Mucosa of descending colon (tissue), 3 donors: ENCODE measurements at places on chromosomes 4 and X.

GRCh38 chr4:183192571-183192970 is 93.5 kb downstream of the WWC2 start:
- no peak for DNase-seq

DNA sequence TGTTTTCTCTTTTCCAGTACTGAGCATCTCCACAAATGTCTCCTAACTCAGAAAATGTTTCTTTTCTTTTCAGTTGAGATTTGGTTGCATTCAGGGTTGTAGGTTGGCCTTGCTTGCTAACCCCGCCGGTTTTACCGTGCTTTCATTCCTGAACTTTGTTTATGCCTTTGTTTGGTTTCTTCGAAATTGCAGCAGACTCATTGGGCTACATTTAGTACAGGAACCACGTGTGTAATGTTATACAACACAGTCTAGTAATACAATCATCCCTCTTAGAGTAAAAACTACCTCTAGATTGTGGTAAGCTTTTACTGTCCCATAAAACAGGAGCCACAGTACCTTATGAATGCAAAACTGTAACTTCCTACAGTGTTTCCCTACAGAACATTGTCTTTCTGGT is 57.9 kb downstream of the CCKAR start:
- DNase-seq = no peak

DNA sequence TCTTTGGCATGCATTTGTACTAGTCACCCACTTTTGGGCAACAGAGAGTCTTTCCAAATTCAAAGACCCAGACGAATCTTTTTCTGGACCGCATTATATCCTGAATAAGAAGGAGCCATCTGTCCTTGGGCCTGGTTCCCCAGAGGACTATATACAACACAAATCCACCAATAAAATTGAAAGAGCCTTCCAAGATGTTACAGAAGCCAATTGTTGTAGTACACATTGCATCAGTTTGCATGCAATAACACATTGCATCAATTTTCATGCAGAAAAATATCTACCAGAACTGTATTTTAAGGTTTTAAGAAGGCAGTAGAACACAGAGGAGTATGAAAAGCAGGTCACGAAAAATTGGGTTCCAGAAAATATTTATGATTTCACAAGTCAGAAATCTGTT is 203.2 kb downstream of the HTR2C start:
- no peak for DNase-seq

DNA sequence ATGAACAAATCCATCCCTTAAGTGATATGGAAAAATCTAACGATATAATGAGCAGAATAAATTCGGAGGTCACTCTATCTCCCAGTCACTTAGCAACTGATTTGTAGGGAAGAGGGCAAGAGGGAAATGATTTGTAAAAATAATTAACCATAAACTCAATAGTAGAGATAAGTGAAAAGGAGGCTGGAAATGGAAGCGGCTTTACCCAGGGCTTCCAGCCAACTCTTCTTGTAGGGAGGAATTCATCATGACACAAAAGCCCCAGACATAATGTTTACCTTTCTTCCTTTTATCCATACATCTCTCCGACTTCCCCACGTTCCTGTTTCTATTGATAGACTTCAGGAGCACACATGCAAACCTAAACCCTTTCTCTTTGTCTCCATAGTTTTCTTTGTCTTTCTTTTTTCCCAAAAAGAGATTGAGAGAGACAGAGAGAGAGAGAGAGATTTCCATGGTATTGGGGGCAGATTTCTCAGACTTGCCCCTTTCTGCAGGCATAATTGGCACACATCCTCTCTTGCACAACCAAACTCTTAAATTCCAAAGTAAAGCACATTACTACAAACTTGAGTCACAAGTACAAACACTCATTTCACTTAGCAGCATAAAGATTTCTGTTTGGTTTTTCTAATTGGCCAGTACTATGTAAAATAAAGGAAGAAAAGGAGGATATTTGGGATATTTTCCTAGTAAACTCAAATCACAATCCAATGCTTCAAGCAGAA is 140.9 kb downstream of the MAPK10 start:
- no peak for DNase-seq

GRCh38 chr4:65416891-65417290 is 253.4 kb downstream of the EPHA5 start:
- DNase-seq = peak; percentile 50

- DNase-seq = no peak
Observed at GRCh38 chr4:72311291-72311690, 257.7 kb downstream of the ADAMTS3 start.

DNA sequence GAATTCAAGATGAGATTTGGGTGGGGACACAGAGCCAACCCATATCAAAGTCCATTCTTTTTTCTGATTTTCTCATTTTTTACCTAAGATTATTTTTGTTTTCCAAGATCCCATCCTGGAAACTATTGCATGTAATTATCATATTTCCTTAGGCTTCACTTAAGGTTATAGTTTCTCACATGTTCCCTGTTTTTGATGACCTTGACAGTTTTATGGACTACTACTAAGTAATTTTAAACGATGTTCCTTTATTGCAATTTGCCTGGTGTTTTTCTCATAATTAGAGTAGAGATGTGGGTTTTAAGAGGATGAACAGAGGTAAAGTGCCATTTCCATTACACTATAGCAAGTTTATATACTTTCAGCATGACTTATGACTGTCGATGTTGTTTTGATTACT is 795.1 kb downstream of the FAT4 start:
- no peak for DNase-seq

- no peak for DNase-seq
Observed at GRCh38 chr4:100288161-100288560, 97.9 kb upstream of the DDIT4L start.

- DNase-seq = peak; percentile 13
Observed at GRCh38 chrX:57952320-57952678, 42.0 kb upstream of the ZXDA start.

GRCh38 chrX:20217271-20217670 is 49.4 kb downstream of the RPS6KA3 start:
- DNase-seq = no peak

DNA sequence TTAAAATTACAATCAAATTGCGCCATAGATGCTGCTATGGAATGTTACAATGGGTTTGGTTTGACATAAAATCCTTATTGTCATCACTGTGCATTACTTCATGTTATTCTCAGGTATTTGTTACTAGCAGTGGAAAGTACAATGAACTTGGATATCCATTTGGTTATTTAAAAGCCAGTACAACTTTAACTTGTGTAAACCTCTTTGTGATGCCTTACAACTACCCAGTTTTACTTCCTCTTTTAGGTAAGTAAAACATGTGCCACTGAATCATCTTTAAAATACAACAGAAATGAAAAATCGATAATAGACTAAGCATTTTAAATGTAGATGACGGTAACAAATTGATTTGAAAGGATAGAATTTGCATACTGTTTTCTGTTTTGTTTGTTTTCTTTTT is 35.6 kb downstream of the INTS6L start:
- no peak for DNase-seq

- no peak for DNase-seq
Observed at GRCh38 chr4:41319553-41319952, 62.8 kb downstream of the UCHL1 start.

DNA sequence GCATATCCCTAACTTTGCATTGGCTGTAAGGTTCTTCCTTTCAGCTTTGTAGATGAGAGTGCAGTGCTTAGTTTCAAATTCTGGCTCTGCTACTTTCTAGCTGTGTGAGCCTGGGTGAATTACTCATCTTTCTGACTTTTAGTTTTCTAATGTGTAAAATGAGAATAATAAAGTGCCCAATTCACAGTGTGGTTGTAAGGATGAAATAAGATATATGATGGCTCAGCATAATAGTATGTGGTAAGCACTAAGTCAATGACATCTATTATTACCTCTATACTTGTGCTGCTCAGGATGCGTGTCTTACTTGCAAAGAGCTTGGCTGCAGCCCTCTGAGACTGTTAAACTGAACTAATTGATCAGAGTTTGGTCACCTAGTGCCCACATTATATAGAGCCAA is 30.6 kb upstream of the ETNPPL start:
- no peak for DNase-seq

DNA sequence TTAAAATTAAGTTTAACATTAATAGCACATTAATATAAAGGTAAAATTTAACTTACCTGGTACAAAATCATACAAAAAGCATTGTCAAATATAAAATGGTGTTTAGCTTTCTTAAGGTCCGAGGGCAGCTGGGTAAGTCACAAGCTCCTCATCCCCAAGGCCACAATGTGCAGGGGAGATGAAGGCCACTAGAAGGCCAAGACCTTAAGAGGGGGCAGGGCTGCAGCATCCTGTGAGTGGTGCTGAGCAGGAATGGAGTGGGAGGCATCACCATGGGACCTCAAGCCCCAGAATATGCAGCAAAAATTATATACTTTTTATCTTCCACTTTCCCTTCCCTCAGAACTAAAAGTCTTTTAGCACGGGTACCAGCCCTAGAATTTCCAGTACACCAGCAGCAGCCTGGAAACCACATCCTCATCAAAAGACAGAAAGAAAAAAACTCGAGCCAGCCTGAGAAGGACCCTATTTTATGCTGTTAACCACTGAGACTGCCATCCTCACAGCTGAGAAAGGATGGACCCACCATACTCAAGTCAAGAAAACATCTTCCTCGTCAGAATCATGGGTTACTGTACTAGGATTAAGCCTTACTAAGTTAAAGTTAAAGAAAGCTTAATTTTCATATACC is 13.0 kb upstream of the RHOXF2 start:
- no peak for DNase-seq

DNA sequence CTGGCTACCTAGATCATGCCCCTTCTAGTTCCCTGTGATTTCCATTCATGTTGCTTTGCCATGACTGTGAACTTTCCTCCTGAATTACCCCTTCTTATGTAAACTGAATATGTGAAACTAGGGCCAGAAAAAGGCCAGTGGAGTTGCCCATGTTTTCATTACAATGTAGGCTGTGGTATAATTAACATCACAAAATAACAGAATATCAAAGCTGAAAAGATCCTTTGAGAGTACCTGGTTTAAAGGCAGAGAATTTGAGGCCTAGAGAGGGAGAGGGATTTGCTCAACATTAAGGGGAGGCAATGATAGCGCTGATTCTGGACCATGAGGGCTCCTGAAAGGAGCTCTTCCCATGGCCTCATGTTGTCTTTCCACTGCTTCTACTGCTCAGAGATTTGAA is 392.2 kb downstream of the OPHN1 start:
- DNase-seq = no peak

DNA sequence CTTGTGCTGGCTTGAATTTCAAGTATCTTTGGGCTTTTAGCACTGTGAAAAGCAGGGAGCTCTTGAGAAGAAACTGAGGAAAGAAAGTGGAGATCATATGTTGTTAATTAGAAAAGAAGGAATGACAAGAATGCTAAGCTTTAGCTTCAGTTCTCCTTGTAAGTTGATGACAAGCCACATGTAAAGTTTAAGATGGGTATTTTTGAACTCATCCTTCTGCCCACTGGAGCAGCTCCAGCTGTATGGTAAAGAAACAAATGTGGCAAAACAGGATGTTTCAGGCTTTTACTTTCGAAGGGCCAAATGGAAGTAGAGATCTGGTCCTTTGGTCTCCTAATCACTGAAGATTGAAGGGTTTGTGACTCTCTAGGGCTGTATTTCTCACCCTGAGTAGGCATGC is 137.8 kb downstream of the GUCY2F start:
- DNase-seq = no peak

- no peak for DNase-seq
Observed at GRCh38 chr4:4401036-4401435, 14.1 kb downstream of the NSG1 start.

DNA sequence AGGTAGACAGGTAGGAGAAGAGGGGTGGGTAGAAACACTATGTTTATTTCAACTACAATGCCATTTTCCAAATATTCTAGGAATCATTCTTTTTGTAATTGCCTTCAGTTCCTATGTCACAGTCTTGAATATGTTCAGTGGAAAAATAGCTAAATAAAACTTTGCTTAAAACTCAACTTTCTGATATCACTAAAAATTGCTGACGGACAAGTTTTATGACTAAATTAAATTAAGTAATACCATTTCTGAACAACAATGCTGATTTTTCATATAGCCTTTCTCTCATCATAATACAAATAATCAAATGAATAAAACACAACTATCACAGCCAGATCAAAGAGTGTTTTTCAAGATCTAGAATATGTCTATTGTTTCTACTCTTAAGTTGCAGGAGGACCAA is 53.1 kb downstream of the TEC start:
- DNase-seq = no peak

- DNase-seq = no peak
Observed at GRCh38 chr4:8403976-8404375, 36.5 kb downstream of the ACOX3 start.

- DNase-seq = no peak
Observed at GRCh38 chr4:146113171-146113570, 62.3 kb upstream of the LSM6 start.

DNA sequence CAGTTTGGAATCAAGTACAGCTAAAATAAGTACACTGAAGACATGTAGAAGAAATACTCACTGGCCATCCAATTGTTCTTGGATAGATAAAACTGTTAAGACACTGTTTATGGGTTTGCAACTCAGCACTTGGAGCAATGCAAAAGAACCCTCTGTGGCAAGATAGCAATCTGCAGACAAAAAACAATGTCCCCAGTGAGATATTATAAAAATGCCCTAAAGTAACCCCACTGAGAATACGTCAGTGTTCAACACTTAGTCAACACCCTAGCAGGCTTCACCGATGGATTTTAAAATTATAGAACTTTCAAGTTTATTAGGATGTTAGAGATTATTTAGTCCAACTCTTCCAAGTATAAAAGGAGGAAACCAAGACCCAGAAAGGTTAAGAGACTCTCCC is 47.5 kb upstream of the NDP start:
- DNase-seq = no peak

DNA sequence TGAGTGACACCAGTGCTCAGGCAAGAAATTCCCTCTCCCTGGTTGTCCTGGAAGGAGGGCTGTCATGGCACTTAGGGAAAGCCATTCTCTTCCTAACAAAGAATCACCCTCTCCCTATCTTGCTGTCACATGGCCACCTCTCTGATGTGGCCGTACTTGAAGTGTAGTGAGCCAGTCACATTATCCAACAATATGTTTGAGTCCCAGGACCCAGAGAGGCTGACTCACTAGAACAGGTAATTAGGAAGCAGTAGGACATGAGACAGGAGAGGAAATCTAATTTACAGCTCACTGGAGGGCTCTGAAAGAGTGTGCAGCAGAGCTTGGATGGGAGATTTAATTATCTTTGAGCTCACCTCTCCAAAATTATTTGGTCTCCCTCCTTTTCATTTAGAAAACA is 299.1 kb downstream of the ARHGAP24 start:
- DNase-seq = no peak

DNA sequence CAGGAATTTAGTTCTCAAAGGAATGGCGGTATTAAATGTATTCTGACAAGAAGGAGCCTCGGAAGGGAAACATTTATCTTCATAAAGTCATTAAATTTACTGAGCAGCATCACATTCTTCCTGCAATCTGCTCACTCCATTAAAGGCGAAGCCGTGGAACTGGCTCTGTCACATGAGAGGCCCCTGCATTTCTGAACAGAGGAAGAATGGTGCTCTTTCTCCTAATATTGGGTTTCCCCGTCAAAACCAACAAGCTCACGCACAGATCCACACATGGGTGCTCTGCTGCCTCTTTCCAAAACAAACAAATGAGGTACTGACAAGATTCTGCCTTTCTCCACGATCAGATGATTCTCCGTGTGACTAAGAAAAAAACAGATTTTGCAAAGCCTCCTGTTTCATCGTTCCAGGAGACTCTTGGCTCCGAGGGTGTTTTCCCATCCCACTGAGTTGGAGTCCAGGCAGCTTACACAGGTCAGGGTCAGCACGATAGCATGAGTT is 191.2 kb downstream of the IDS start:
- no peak for DNase-seq

GRCh38 chrX:150146271-150146896 is 208.1 kb upstream of the EOLA2 start:
- no peak for DNase-seq

- DNase-seq = no peak
Observed at GRCh38 chrX:109487640-109488039, 5.8 kb upstream of the GUCY2F start.
